ENCODE measurements at places on chromosomes 2 and 18. TPM values are rescaled to one million over a fixed set of nuclear protein-coding genes. Genes with fewer than 3 reads are reported as not detected.
A peak's percentile ranks its signal among the peaks of the same experiment; 100 is the strongest.

DNA sequence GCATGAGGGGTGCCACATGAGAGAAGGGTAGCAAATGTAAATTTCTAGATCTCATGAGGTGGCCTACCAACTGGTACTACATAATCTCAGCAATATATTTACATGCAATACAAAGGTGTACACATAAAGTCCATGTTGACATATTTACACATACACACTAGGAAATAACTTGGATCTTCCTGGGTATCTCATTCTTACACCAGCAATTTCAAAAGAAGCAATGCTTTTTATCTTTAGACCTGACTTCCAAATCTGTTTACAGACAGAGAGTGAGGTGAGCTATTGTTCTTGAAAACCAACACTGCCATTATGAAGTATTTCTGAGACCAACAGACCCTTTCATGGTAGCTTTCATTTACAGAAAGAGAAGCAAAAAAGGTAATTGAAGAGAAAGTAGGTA is 184.2 kb downstream of the ERBB4 start:
- no peaks in the 10 kb centered on the region for H3K27me3 ChIP-seq
- DNase-seq: no peak
- no peaks in the 10 kb centered on the region for H3K36me3 ChIP-seq
- H3K27ac ChIP-seq: no peak overlapping the region
- no peaks in the 10 kb centered on the region for H3K4me1 ChIP-seq

DNA sequence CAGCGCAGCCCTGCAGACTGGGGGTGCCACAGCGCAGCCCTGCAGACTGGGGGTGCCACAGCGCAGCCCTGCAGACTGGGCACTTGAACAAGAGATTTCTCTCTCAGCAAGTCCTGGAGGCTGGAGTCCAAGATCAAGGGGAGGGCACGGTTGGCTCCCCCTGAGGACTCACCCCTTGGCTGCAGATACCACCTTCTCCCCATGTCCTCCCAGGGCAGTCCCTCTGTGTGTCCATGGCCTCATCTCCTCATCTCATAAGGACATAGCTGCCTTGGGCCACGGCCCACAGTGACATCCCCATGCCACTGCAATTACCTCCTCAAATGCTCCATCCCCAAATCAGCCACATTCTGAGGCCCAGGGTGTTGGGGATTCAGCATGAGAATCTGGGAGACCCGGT is 98.2 kb downstream of the TPO start:
- H3K36me3 ChIP-seq: no peaks in the 10 kb centered on the region
- DNase-seq: no peak
- no peak overlapping the region for H3K4me3 ChIP-seq
- no peaks in the 10 kb centered on the region for H3K4me1 ChIP-seq
- H3K27ac ChIP-seq: no peak overlapping the region

GRCh38 chr2:196206804-196207203 is 35.4 kb upstream of the STK17B start:
- H3K4me1 ChIP-seq: no peaks in the 10 kb centered on the region
- no peaks in the 10 kb centered on the region for H3K36me3 ChIP-seq
- H3K27ac ChIP-seq: no peak overlapping the region
- DNase-seq: peak; percentile 13
- H3K4me3 ChIP-seq: no peak overlapping the region

GRCh38 chr2:18372641-18373040 is 187.8 kb downstream of the RDH14 start:
- no peak overlapping the region for H3K27ac ChIP-seq
- no peaks in the 10 kb centered on the region for H3K4me1 ChIP-seq
- no peaks in the 10 kb centered on the region for H3K36me3 ChIP-seq
- no peaks in the 10 kb centered on the region for H3K27me3 ChIP-seq
- DNase-seq: no peak
- no peak overlapping the region for H3K4me3 ChIP-seq

DNA sequence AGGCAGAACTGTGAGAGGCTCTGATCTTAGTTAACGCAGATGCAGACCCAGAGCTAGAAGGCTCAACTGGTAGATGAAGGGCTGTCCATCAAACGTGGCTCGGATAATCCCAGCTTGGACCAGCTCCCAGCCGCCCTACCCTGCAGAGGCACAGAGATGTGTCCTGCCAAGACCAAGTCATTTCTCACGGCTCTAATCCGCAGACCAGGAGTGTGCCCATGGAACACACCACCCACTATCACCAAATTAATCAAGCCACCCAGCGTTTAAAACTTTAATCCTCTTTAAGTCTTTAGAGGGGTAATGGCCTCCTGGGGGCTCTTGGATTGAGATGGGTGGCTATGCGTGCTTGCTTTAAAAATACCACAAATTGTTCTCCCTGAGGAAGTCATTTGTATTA is 17.5 kb downstream of the LYPD1 start:
- no peak overlapping the region for H3K4me3 ChIP-seq
- no peak for DNase-seq
- H3K27ac ChIP-seq: no peak overlapping the region
- peaks cover 22% of the 10 kb centered on the region for H3K4me1 ChIP-seq
- no peaks in the 10 kb centered on the region for H3K27me3 ChIP-seq

GRCh38 chr2:10432311-10433181 is 15.6 kb downstream of the ODC1 start:
- H3K27me3 ChIP-seq: peaks cover 3% of the 10 kb centered on the region
- H3K36me3 ChIP-seq: no peaks in the 10 kb centered on the region
- no peaks in the 10 kb centered on the region for H3K4me1 ChIP-seq

DNA sequence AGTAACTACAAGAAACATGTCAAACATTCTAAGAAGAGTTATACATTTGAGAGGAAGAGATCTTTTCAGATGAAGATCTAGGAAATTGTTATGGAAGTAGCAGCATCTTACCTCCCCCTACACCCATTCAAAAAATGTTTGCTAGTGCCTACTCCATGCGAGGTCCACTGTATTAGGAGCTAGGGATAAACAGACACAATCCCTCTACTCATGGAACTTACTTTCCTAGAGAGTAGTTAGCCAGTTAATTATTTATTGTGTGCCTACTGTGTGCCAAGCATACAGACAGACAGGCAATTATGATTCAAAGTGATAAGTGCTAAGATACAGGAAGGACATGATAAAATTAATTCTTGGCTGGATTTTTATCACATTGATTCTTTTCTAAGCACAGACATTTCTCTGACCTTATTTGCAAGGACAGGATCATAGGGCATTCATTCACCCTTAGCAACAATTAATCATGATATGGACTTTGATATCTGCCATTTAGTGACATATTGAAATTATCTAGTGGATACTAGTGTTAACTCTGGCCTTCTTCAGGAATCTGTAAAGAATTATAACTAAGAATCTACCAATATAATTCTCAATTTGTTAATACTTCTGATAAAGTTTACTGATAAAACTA is 19.6 kb upstream of the TDRD15 start:
- H3K36me3 ChIP-seq: no peaks in the 10 kb centered on the region
- H3K4me1 ChIP-seq: peaks cover 23% of the 10 kb centered on the region
- no peak overlapping the region for H3K27ac ChIP-seq
- 0 out of 2 replicates have a peak overlapping the region, but pooled peaks have one; percentile 9 for H3K4me3 ChIP-seq
- no peak for DNase-seq
- no peaks in the 10 kb centered on the region for H3K27me3 ChIP-seq

- H3K36me3 ChIP-seq: no peaks in the 10 kb centered on the region
- H3K27me3 ChIP-seq: peaks cover 13% of the 10 kb centered on the region
- peaks cover 3% of the 10 kb centered on the region for H3K4me1 ChIP-seq
- H3K27ac ChIP-seq: no peak overlapping the region
These were observed 6.1 kb upstream of the DNMT3A start for GRCh38 chr2:25347846-25348245.

DNA sequence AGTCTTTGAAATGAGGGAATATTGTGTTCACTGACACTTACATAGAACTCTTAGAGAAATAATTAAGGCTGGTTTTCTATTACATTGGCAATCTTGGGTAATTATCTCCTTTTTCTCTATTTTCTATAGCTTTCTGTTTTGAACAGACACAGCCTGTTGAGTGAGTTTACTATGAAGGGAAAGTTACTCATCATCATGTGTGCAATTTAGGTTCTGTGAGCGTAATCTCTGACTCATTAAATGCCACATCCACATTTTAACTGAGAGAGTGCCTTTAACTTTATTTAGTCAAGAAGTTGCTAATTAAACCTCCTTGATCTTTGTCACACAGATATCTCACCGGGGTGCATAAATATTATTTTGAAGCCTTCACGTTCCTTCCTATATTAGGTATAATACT is 174.0 kb upstream of the SLC8A1 start:
- H3K4me1 ChIP-seq: no peaks in the 10 kb centered on the region
- no peaks in the 10 kb centered on the region for H3K36me3 ChIP-seq
- no peak overlapping the region for H3K4me3 ChIP-seq
- no peak overlapping the region for H3K27ac ChIP-seq

Gene PMS1
- 57.6 TPM for total RNA-seq

Gene ANXA4
- total RNA-seq: 5.8 TPM

Gene SERPINB12
- total RNA-seq: not detected
